ENCODE measurements at places on chromosomes 13 and 19.

DNA sequence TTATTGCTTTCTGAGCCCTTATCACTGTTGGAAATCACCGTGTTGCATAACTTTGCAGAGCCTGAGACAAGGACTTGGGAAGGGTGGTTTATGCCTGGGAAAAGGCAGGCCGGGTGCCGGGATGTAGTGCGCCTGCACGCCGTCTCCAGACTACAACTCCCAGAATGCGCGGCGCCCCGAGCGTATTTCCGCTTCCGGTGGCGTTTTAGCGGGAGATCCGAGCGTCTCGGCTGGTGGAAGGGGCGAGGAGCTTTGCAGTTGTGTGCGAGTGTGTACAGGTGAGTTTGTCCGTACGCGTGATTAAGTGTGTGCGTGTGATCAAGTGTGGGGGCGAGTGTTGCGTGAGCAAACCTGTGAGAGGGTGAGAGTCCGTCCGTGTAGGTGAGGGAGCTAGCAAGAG is 75.4 kb downstream of the PEG3 start:
- no peak for DNase-seq

DNA sequence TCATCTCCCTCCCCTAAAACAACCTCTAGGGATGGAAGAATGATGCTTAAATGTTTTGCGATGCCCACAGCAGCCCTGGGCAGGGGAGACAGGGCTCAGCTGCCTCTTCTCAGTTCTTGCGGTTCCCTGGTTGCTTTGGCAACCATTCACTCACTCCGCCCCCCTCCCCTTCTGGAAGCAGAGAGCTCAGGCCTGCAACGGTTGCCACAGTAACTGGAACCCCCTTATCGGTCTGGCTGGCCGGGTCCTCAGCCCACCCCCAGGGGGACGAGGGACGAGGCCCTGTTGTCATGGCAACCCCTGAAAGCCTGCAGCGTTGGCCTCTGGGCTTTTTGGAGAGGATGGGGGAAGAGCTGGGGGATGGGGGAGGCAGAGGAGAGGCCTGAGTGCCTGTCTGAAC is 19.5 kb downstream of the NOVA2 start:
- no peak for DNase-seq

- DNase-seq = no peak
These were observed 418.1 kb downstream of the TSHZ3 start for GRCh38 chr19:30930941-30931706.

DNA sequence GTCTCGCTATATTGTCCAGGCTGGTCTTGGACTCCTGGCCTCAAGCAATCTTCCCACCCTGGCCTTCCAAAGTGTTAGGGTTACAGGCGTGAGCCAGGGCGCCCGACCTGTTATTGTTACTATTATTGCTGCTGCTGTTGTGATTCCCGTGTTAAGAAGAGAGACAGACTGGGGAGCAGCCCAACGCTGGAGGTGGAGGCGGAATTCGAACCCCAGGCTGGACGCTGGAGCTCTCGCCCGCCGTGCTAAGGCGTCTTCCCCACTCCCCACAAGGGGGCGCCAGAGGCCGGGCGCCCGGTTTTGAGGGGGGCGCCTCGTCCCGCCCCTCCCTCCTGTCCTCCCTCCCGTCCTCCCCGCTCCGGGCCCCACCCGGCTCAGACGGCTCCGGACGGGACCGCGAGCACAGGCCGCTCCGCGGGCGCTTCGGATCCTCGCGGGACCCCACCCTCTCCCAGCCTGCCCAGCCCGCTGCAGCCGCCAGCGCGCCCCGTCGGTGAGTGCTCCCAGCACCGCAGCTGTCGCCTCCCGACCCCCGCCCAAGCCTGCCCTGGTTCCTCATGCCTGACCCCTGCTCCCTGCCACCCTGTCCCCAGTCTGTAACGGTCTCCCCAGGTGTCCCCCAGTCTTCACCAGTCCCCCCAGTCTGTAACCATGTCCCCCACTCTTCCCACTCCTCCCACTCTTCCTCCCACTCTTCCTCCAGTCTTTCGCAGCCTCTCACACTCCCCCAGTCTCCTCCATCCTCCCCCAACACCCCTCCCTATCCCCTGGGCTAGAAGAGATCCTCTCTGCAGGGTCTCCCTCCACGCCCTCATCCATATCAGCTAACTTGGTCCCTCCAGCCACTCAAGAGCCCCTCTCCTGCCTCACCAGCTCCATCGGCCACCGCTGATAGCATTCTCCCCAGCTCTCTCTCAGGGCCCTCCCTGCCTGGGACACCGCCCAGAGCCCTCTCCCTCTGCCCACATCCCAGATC is at the start of gene EHD2:
Gene EHD2 (plus strand): TSS at position 377 of the 976 bp plus-strand sequence. CDS start 3,191 bp downstream, outside the sequence.
- peak; percentile 47 for DNase-seq

- DNase-seq = no peak
These were observed 23.1 kb upstream of the ZNF414 start for GRCh38 chr19:8537099-8537498.

- no peak for DNase-seq
These were observed 33.5 kb upstream of the SPRY2 start for GRCh38 chr13:80374444-80374843.

- DNase-seq = no peak
These were observed 180.3 kb upstream of the ZNF507 start for GRCh38 chr19:32165141-32165540.

GRCh38 chr13:95060014-95060519 is 241.2 kb downstream of the ABCC4 start:
- no peak for DNase-seq

DNA sequence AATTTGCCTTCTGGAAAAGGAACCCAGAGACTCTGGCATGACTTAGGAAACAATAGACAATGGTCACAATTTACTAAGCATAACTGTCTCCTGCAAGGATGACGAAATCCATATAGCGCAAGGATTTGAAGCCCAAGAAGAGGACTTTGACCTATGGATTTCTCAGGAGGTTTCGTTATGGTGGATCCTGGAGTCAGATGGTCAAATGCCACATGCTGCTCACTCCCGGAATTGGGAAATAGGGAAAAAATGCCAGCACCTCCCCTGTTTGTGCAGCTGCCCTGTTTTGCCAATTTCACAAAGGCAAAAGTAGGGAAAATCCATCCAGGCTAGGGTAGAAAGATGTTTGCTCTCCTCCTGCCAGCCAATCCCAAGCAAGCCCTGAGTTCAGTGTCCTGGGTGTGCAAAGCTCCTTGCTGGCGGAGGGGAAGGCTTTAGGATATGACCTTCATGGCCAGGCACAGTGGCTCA is 23.4 kb downstream of the RDH8 start:
- DNase-seq = no peak

- DNase-seq = no peak
These were observed 227.7 kb downstream of the TSHZ3 start for GRCh38 chr19:31121501-31121900.

- no peak for DNase-seq
These were observed 14.9 kb upstream of the RNF113B start for GRCh38 chr13:98192008-98192407.

DNA sequence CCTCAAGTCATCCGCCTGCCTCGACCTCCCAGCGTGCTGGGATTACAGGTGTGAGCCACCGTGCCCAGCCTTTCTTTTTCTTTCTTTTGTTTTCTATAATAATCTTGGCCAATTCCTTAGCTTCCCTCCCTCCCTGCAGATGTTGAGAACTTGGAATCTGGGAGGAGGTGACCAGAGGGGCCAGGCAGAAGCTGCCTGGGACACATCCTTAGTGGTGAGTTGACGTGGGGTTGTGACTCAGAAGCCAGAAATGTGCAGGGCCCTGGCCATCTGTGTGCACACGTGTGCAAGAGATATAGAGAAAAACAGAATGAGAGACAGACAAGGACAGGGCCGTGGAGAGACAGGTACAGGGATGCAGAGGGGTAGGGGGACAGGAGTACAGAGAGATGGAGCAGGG is 154.3 kb downstream of the SIPA1L3 start:
- DNase-seq = no peak

DNA sequence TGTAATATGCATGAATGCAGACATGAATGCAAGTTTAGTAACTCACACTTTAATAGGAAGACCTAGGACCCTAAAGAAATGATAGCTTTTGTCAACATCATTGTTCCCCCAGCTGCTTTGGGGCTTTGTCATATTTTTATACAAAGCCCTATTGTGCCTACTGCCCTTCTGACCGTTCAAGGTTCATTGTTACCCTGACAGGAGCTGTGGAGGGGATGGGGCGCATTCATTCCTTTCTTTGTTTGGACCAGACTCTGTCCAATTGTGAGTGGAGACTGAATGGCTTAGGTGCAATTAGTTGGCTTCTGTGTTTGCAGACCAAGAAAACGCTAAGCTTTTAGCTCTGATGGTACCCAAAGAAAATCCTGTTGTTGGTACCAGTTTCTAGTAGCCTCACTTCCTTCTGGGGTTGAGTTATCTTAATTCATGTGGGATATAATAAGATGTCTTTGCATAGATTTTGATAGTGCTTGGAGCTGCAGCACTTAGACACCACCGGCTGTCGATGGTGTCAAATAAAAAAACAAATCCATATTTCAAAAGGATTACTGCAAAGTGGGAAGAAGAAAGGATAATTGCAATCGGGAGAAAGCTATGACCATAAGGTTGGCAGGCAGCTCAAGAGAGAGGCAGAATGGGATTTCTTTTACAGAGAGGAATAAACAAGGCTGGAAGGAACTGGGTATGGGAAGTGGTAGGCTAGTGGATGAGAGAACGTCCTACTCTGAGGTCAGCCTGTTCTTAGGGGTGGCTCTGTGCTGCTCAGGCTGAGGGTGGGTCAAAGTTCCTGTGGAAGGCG is 133.9 kb upstream of the TMTC4 start:
- no peak for DNase-seq

DNA sequence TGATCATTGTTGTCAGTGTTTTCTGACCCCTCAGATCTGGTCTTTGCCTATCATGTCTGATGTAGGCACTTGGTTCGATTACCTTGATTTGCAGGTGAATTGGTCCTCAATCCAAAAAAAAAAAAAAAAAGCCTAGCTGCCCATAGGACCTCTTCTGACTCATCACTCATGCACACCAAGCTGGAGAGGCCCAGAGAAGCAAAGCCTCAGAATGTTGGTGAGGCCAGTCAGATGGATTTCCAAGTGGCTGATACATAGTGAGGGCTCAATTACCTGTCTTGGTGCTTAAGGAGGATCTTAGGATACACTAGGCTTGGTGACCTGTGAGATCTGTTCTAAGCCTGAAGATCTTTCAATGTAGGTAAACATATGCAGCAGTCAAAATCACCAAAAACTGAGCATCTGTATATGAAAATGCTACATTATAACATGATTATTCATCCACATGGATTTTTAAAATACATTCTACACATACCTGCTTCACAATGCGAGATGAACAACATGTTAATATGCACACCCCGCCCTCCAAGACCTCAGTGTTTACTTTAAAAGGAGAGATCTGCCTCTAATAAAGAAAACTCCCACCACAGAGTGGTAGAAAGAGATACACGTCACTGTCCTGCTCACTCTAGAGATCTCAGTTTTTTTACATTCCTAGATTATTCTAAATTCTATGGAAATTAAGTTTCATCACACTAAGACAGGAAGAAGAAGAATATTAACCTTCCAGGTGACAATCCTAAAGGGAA is 79.9 kb upstream of the RAP2A start:
- DNase-seq = no peak

DNA sequence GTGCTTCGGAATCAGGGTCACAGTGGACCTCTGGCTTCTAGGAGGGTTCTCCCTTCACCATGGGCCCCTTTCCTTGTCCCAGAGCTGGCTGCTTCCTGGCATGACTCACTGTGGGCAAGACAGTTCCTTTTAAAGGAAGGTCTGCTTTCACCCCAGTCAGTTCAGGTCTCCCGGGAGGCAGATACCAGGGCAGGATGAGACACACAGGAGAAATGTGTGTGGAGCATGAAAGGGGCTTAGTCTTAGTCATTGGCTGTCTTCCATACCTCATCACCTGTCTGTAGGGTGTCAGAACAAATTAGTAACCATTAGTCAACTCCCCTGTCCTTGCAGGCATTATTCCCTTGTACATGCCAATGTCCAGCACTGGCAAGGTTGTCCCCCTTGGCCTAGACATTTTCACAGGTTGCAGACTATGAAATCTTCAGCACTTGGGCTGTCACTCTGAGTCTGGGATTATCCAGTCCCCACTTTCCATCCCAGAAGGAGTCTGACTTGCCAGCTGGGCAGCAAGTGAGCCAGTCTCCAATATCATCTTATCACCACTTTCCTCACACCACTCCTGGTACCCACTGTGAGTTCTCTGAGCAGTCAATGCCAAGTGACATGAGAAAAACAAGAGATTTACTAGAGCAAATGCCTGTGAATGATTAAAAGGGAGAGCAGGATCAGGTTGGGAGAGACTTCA is 76.8 kb upstream of the MEDAG start:
- no peak for DNase-seq

GRCh38 chr19:33977756-33978685 is 181.4 kb downstream of the KCTD15 start:
- no peak for DNase-seq

- DNase-seq = no peak
These were observed 86.5 kb downstream of the DLEU7 start for GRCh38 chr13:50757008-50757407.

GRCh38 chr13:59914556-59914955 is 249.2 kb downstream of the DIAPH3 start:
- no peak for DNase-seq

DNA sequence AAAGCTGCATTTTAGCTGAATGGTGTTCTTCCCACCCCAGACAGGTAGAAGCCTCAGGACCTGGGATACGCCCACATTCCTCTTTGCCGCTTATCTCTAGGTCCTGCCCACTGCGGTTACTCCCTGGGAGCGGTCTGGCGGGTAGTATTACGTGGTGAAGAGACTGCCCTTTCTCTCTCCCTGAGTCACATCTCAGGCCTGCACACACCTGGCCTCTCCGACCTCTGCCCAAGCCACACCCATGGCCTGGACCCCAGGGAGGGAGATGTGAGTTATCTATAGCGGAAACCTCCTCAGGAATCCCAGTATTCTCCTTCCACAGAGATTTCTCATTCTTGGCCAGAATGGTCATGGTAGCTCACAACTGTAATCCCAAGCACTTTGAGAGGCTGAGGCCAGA is 17.3 kb downstream of the RHPN2 start:
- no peak for DNase-seq

DNA sequence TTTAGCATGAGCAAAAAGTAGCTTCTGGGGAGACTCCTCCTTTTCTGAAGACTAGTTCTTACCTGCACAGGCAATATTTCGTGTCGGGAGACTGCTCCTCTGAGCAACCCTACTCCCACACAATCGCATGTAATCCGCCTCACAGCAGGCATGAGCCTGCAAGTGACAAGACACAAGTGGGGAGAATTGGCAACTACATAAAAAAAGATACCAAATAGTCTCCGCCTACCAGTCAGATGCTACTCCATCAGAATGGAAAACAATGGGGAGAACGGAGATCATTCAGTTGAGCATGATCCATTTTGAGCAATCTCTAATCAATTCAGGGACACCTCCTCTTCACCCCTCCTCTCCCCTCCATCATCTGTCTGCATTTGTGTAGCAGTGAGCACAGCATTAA is 321.0 kb downstream of the COG6 start:
- no peak for DNase-seq

- DNase-seq = no peak
These were observed 910.8 kb upstream of the SLITRK6 start for GRCh38 chr13:86710013-86710412.
